ENCODE measurements at places on chromosomes 6 and 20. TPM values are rescaled to one million over a fixed set of nuclear protein-coding genes. Genes with fewer than 3 reads are reported as not detected.
A peak's percentile ranks its signal among the peaks of the same experiment; 100 is the strongest.

DNA sequence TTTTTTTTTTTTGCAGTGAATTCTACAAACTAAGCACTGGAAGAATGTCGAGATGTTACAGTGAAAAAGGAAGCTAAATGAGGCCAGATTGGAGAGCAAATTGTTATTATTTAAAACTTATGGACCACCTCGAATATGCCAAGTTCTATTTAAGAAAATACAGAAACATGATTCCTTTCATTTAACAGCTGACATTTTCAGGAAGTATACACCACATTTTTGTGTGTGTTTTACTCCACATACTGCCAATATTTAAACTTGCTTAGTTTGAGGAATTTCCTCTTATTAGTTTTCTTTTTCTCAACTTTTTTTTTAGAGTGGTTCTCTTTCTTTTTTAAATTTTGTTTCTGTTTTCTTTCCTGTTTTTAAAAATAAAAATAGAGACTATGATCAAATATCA is 37.0 kb upstream of the GCLC start:
- no peak for DNase-seq

DNA sequence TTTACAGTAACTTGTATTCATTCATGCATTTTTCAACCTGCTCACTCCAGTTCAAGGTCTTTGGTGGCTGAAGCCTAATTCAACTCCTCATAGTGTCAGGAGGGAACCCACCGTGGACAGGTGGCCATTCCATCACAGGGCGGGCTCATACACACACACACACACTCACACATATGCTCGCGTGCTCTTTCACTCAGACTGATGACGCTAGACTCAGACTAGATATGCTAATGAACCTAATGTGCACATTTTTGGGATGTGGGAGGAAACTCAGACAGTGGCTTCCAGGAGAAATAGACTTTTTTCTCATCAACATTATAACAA is 56.7 kb downstream of the TRIM27 start:
- no peak for DNase-seq

DNA sequence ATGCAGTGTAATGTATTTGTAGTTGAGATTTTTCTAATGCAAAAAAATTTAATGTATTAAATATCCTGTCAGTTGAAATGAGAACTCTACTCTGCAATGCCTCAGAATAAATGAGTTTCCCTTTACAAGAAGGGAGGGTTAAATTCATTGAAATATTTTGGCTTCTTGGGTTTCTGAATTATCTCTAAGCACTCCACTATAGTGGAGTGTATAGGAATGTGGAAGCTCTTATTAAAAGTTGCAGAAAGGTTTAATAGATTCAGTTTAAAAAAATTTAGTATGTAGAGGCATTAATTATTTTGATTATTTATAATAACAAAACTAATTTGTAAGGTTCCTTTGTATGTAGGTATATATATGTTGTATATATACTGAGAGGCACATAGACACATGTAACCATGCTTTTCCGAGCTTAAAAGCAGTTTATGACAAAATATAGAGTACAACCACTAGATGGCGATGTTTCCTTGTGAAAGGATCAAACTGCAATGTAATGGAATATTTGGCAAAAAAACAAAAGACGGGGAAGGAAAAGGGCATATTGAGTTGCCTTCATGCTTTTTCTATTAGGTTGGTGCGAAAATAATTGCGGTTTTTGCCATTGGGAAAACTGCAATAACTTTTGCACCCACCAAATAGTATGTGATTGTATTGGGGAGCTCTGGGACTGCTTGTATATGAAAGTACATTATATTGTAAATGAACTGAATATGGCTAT is 144.2 kb downstream of the MYO6 start:
- DNase-seq: peak; percentile 55

GRCh38 chr20:49824206-49824605 is 11.6 kb downstream of the SLC9A8 start:
- no peak for DNase-seq

DNA sequence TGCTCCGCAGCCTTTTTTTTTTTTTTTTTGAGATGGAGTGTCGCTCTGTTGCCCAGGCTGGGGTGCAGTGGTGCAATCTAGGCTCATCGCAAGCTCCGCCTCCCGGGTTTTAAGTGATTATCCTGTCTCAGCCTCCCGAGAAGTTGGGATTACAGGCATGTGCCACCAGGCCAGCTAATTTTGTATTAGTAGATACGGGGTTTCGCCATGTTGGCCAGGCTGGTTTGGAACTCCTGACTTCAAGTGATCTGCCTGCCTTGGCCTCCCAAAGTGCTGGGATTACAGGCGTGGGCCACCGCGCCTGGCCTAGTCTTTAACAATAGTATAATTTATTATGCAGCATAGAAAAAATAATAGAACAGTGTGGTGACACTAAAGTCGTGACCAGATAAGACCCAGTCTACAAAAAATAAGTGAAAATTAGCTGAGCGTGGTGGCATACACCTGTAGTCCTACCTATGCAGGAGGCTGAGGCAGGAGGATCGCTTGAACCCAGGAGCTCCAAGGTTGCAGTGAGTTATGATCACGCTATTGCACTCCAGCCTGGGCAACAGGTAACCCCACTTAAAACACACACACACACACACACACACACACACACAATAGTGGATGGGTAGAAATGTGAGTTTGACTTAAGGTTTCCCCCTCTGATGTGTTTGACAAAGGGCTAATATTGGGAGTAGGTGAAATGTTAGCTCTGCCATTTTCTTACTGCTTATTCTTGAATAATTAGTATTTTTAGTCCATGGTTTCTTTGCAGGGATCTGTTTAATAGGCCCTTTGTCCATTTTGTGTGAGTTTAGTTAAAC is 6.5 kb downstream of the PIM1 start:
- no peak for DNase-seq

The POU5F1 gene
- not detected for total RNA-seq

The EYA2 gene
- 0.32 TPM for total RNA-seq

The BMP2 gene
- total RNA-seq: 7.1 TPM

The RNF39 gene
- total RNA-seq: not detected

The COL9A3 gene
- total RNA-seq: 5.8 TPM

The FOXC1 gene
- 94.3 TPM for total RNA-seq

The VSX1 gene
- total RNA-seq: not detected

Data from NCI-H460 (cell line).